Activated CD4-positive, alpha-beta memory T cell treated with anti-CD3 and anti-CD28 coated beads for 36 hours (primary cell): ENCODE measurements at places on chromosomes 7 and 10.

DNA sequence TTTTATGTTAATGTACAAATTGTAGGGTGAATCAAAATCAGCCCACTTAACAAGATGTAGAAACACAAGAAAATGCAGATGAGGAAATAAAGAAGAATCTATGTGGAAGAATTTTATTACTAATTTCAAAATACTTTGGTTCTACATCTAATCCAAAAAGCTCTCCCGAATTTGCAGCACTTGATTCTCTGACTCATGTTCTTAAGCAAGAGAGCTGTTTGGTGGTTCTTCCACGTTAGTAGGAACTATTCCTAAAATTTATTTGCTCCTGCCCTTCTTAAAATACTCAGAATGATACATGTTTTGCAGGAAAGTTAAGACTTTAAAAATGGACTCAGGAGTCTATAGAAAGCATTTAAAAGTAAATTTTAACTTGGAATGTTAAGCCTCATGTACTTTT lies 91.8 kb downstream of the ZMYND11 start:
- DNase-seq: no peak

GRCh38 chr10:120883071-120883470 lies 31.9 kb downstream of the WDR11 start:
- DNase-seq: no peak

DNA sequence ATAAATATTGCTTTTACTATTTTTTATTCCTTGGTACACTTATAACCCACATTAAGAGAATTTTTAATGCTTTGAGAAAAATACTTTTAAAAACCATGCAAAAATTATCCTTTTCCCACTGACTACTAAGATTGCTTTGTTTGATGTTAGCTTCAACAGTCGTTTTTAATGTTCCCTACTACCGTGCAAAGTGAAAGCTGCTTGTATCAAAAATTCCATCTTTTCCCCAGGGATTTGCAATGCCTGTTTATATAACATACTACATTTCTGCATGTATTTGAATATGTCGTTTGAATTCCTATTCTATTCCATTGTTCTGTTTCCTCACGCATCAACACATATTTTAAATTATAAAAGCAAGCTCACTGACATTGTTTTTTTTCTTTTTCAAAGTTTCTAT lies 54.4 kb downstream of the TFPI2 start:
- no peak for DNase-seq

DNA sequence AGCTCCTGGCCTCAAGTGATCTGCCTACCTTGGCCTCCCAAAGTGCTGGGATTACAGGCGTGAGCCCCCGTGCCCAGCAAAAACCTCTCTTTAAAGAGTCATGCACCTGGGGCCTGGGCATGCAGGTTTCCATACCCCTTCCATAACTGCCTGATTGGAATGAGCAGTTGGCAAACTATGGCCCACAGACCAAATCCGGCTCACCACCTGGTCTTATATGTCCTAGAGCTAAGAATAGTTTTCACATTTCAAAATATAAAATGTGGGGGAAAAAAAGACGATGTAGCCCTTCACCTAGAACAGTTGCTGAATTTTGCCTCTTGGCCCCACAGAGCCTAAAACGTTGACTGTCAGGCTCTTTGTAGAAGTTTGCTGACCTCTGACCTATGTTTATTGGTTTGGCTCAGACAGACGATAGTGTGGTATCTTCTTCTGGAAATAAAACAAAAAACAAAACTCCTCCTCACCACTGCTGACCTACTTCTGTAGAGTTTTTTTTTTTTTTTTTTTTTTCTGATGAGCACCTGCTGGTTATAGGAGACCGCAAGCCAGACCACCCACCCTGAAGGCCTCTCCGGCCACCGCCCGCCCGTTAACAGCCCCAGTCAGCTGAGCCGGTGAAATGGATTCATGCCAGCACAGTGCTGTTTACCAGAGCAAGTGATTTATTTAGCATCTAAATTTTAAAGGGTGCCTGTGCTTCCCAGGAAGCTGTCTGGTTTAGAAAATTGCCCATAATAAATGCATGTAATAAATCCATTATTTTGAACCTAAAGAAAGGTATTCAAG lies 33.5 kb upstream of the SFRP5 start:
- no peak for DNase-seq

DNA sequence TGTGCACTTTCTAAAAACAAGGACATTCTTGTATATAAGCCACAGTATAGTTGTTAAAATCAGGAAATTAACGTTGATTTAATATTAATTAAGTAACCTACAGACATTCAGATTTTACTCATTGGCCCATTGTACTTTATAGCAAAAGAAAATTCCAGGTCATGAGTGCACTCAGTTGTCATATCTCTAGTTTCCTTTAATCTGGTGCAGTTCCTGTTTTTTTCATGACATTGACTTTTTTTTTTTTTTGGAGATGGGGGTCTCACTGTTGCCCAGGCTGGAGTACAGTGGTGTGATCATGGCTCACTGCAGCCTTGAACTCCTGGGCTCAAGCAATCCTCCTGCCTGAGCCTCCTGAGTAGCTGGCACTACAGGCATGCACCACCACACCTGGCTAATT lies 24.1 kb downstream of the R3HCC1L start:
- no peak for DNase-seq

GRCh38 chr10:50025627-50026026 lies 37.4 kb downstream of the AGAP6 start:
- DNase-seq: no peak

DNA sequence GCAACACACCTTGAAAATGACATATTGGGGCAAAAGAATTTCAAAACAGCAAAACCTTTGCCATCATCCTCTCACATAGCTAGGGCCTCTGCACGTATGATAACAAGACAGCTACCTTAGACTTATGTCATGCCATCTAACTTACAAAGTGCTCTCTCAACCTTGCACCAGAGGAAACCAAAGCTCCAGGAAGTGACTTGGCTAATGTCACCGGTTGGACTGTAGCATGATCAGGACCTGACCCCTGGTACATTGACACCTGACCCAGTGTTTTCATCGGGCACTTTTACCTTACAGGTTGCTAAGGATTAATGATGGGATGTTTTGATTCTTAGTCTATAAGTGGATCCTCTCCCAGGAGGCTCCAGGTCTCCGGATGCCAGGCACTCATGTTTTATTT lies 529.8 kb upstream of the GALNT17 start:
- DNase-seq: no peak

DNA sequence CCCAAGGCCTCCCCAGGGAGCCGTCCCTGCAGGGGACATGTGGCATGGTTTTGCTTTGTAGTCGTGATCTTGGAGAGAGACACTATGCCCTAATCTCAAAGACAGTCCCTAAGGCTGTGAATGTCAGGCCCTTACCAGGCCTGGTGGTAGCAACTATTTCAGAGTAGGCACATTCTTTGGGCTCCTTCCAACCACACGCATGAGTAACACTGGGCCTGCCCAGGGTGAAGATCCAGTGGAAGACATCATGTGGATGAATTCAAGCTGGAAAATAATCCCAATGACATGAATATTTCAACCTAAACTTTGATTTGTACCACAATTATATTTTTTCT lies 39.5 kb upstream of the INSIG1 start:
- no peak for DNase-seq

- no peak for DNase-seq
Measured at GRCh38 chr7:2474813-2475677, 1.2 kb downstream of the GRIFIN start.

DNA sequence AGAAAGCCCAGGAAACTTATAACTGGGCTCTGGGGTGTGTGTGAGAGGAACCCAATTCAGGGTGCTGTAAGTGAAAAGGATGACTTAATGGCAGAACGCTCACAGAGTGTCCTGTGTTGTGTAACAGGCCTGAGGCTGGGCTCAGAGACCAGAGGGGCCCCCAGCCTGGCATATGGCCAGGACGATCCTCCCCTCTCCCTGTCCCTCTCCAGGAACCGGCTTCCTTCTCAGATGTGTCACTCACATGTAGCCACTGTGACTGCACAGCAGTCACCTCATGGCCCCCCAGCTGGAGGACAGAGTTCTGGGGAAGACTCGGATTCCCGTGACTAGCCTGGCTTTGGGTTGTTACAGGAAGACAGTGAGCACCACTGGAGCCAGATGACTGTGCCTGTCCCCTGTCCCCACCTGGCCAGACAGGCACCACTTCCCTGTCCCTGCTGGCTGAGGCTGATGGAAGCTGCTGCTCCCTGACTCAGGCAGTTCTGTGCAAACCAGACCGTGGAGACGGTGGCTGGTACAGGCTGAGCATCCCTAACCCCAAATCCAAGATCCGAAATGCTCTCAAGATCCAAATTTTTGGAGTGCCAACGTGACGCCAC lies 220.5 kb downstream of the MLLT10 start:
- no peak for DNase-seq

DNA sequence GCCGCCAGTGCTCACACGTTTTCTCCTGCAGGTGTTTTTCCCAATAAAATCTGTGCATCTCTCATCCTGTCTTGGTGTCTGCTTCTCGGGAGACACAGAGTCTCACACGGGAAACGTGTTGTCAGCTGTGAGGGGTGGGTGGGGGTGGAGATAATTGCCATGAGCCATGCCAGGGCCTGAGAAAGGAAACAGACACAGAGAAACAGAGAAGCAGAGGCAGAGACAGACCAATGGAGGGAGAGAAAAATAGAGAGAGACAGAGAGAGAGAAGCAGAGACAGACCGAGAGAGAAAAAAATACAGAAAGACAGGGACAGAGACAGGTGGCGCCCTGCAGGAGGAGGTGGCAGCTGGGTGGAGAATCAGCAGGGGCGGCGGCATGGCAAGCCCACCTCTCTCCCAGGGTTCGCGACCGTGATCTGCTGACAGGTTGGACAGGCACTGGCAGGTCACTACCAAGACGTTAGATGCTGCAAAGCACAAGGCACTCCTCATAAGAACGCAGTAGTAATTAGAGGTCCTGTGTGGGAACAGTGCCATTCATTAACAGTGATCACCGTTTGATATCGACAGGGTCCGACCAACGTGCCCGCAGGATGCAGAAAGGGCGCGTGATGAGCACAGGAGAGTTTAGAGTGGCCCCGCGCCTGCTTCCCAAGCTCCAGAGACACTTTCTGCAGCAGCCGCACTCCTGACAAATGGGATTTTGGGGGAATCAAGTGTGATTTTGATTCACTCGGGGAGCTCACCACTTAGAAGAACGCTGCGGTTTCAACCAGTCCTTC lies 70.5 kb upstream of the INSIG1 start:
- DNase-seq: no peak

GRCh38 chr7:106947244-106947728 lies 82.2 kb downstream of the PIK3CG start:
- peak; percentile 30 for DNase-seq

DNA sequence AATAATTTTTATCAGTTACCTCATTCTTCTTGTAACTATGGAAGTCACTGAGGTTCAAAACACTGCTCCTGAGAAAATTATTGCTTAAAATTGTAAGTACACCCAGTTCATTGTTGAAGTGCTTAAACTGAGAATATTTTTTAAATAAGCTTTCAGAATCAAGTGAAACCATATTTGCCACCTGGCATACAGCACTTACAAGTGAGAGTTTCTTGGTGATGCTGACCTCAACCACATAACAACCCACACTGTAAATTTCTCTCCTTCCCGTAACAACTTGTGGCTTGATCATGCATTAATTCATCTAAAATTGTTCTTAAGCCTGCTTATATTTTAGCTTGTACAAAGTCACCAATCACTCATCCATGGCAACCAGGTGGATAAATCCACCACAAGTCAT lies 34.0 kb downstream of the IMMP2L start:
- no peak for DNase-seq

DNA sequence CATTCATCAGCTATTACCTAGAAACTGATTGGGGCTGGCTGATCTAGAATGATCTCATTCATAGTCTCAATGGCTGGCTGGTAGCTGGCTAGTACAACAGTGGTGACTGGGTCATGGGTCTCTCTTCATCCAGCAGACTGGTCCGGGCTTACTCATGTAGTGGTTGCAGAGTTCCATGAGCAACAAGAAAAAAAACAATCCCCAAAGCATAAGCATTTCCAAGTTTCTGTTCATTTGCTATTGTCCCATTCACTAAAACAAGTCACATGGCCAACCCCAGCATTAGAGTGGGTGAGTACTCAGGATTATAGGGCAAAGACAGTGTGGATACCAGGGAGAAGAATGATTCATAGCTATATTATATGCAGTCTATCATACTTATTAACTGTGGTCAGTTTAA lies 85.2 kb upstream of the SEMA3C start:
- DNase-seq: no peak

- DNase-seq: no peak
Measured at GRCh38 chr7:93138576-93138975, 9.6 kb downstream of the SAMD9L start.

GRCh38 chr10:117899181-117899683 lies 147.5 kb downstream of the RAB11FIP2 start:
- no peak for DNase-seq

DNA sequence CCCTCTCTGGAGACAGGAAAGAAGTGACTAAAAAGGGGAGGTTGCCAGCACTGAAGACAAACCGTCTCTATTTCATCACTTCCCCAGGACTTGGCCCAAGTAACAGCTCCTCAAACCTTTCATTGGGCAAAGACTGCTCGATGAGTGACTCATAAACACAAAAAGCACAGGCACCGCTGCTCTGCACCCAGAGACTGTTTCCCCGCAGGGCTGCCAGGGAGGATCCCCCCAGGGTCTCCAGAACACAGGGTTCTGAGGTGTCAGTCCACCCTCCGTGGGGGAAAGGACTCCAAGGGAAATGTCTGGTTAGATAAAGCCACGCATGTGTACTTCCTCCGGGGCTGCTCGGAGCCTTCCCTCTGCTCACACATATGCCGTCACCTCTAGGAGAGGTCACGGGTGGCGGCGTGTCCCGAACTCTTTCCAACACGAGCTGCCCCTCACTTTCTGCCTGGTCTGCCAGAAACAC lies 59.9 kb downstream of the INSIG1 start:
- no peak for DNase-seq

DNA sequence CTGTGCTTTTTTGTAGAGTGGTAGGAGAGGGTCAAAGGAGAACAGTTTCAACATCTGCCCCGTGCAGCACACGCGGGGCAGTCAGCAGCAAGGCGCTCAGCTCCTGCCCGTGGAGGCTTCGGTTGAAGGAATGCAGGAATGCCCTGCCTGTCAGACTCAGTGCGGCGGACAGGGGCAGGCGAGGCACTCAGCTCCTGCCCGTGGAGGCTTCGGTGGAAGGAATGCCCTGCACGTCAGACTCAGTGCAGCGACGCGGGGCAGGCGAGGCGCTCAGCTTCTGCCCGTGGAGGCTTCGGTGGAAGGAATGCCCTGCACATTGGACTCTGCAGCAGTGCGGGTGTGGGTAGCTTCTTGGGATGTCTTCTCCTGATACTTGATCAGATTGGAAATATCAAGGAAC lies 37.0 kb downstream of the PPP2R2D start:
- no peak for DNase-seq

- DNase-seq: no peak
Measured at GRCh38 chr10:21092683-21093524, 195.8 kb upstream of the NEBL start.

GRCh38 chr7:27098578-27099451 lies 3.0 kb upstream of the HOXA1 start:
- no peak for DNase-seq

DNA sequence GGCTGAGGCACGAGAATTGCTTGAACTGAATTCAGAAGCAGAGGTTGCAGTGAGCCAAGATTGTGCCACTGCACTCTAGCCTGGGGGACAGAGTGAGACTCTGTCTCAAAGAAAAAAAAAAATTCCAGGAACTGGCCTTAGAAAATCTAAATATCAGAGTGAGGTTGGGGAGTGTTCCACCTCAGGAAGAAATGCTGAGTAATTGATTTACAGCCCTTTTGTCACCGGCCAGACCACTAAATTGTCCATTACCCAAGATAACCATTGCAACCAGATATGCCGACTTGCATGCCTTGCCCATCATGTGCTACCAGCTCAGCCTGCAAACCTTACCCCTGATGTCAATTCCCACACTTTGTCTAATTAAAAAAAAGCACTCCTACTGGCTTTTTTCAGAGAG lies 42.4 kb downstream of the CRCP start:
- DNase-seq: no peak

- DNase-seq: no peak
Measured at GRCh38 chr7:100035876-100036275, 13.7 kb upstream of the ZSCAN21 start.
